ENCODE measurements at places on chromosomes 3 and 15. TPM values are rescaled to one million over a fixed set of nuclear protein-coding genes. Genes with fewer than 3 reads are reported as not detected.

GRCh38 chr3:184005941-184006507 is 11.7 kb downstream of the ABCC5 start:
- peak; percentile 41 for DNase-seq

DNA sequence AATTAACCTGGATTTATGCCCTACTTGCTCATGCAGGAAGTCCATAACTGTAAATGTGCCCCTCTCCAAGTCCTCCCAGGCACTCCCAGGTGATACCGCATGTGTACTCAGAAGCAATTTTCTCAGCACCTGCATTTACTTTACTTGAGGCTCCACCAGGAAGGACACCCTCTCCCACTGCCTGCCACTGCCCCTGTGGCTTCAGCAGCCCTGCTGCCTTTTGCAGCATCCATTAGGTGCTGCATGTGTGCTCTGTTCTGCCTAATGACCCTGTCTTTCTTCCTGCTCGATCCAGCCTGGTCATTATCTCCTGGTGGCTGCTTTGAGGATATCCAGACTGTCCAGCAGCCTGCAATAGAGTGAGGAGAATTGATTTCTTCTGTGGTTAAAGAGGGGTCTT is 107.6 kb upstream of the SEMA6D start:
- no peak for DNase-seq

GRCh38 chr3:130849091-130849552 is 44.8 kb upstream of the ATP2C1 start:
- DNase-seq, result peak; percentile 10

The CHRNA3 gene
- total RNA-seq, result not detected

- no peak for DNase-seq
These were observed 8.3 kb upstream of the CHRM5 start for GRCh38 chr15:33959844-33960548.

DNA sequence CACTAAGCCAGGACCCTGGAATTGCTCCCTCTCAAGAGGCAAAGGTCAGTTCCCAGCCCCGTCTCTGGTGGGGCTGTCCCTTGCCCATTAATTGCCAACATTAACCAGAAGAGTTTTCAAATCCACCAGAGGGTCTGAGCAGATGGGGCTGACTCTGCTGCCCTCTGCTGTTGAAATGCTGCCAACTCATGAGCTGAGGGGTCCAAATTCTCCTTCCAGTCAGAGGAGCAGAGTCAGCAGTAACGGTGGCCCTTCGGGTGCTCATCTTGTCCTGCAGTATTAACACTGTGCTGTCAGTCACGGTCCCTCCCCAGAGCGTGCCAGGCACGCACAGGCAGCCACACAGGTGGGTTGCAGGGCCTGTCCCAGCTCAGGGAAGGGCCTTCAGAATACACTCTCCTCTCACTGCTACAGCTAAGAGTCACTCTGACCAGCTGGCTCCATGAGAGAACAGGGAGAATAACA is 10.7 kb upstream of the SPTBN5 start:
- peak; percentile 59 for DNase-seq

The KIF7 gene
- 1.9 TPM for total RNA-seq

The PLSCR5 gene
- not detected for total RNA-seq

- no peak for DNase-seq
These were observed 19.0 kb downstream of the ADAMTS9 start for GRCh38 chr3:64668582-64669510.

The RTP3 gene
- total RNA-seq, result 0.20 TPM

DNA sequence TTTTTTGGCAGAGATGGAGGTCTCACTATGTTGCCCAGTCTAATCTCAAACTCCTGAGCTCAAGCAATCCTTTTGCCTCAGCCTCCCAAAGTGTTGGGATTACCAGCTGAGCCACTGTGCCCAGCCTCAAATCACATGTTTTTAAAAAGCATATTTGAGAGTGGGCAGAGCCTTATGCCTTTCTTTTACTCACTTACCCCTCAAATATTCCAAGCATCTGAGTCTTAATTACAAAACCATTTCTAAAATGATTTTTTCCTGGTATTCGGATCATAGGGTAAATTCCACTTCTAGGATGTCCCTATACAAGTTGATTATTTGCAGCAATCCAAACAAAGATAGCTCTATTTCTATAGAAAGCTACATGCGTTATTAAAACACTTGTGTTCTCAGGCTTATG is 106.1 kb downstream of the RFTN1 start:
- DNase-seq, result no peak

The NRROS gene
- 0.42 TPM for total RNA-seq

DNA sequence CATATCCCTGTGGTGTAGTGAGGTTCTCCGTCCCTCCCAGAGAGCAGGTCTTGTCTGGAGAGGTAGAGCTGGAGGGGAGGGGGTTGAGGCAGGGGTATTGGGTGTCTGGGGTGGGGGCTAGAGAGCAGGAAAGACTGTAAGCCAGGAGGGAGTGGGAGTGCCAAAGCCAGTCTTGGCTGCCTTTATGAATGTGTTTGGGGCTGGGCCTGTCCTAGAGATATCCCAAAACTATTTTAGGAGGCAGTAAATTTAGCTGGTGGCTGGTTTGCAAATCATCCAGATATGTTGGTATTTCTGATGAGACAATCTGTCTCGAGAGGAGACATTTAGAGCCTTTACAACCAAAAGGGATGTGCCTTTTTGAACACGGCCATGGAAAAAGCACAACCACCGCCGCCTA is 166.6 kb downstream of the TLE3 start:
- no peak for DNase-seq

The CCDC39 gene
- not detected for total RNA-seq

The SLC7A14 gene
- 2.8 TPM for total RNA-seq

GRCh38 chr15:51969728-51970127 is 1.9 kb downstream of the LEO1 start:
- DNase-seq, result peak; percentile 78

- no peak for DNase-seq
These were observed 13.0 kb downstream of the VIPR1 start for GRCh38 chr3:42515391-42515916.

The ECT2 gene
- total RNA-seq, result 127 TPM

The CIB2 gene
- total RNA-seq, result 1.9 TPM

DNA sequence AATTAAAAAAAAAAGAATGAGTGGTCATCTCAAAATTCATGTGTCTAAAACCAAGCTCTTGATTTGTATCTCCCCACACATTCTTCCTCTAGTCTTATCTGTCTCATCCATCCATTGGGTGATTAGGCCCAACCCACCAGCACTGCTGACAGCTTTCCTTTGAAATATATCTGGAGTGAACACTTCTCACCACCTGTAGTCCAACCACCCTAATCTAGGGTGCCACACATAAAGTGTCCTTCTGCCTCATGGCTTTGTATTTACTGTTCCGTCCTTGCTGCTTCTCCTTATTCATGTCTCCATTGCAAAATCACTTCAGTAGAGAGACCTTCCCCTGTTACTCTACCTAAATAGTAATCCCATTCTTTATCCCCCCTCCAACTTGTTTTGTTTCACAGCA is 82.4 kb upstream of the PTX3 start:
- no peak for DNase-seq

DNA sequence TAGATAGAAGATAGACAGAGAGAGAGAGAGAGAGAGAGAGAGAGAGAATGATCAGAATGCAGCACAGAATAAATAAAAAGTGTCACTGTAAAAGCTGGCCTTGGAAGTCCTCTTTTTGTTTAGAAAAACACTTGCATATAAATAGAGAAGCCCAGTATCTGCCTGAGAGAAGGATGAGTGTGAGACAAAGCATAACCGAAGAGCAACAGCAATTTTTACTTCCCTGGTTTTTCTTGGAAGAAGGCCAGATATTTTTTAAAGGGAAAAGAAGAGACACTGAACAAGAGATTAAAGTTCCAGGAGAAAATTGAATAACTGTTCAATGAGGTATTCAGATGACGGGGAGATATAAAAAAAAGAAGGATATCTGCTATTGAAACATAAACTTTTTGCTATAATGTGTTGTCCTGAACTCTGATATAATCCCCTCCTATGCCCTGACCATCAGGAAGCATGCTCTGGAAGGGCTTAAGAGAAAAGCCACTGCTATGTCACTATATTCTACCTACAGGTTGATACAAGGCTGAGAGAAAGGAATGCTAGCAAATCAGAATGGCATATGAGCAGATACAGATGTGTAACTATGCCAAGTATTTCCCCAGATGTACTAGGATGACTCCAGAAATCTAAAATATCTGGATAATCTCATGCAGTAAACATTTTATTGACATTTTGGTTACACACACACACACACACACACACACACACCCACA is 358.9 kb downstream of the RBMS3 start:
- no peak for DNase-seq

The HERC2 gene
- total RNA-seq, result 21.0 TPM

GRCh38 chr3:152731511-152731910 is 103.4 kb upstream of the P2RY1 start:
- DNase-seq, result no peak

DNA sequence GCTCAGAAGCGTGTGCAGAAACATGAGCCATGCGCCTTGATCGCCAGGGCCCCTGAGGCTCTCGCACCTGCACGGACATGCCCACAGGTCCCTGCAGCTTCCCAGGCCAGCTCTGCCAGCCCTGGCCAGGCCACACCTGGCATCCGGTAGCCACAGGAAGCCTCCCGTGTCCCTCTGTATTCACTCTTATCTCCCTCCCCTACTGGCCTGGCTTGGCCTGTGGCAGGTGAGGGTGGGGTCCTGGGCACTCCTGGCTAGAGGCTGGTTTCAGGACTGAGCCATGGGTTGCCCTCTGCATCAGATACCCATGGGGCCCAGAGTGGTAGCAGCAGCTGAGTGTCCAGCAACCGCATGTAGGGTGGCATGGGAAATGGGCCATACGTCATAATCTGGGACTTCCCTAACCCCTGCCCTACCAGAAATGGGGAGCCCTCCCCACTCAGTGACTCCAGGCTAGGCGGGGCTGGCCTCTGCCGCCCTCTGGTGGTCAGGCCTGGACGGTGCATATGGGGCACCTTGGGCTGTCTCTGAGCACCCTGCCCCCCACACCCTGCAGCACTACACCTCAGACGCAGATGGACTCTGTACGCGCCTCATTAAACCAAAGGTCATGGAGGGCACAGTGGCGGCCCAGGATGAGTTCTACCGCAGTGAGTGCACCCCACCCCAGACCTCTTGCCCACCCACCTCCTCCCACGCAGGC is 12.6 kb upstream of the LMAN1L start:
- peak; percentile 72 for DNase-seq

The HRG gene
- total RNA-seq, result not detected

DNA sequence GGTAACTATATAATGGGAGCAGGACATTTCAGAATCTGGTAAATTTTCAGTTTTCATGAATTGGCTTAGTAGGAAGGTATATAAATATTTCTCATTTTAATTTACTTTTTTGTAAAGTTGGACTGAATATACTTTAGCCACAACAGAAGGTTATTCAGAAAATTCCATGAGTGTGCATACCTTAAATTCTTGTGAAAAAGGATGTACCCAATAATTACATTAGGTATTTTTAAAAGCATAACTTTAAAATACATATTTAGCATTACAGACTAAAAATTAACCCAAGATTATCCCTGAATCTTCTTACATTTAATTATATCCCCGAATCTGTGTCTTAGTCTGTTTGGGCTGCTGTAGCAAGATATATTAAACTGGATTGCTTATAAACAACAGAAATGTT is 24.9 kb upstream of the ATP11B start:
- no peak for DNase-seq

The UTS2B gene
- total RNA-seq, result 10.3 TPM

The LNP1 gene
- total RNA-seq, result 11.2 TPM

GRCh38 chr3:35120026-35120425 is 519.3 kb upstream of the ARPP21 start:
- no peak for DNase-seq

GRCh38 chr3:180252683-180253082 is 215.9 kb upstream of the PEX5L start:
- peak; percentile 16 for DNase-seq

DNA sequence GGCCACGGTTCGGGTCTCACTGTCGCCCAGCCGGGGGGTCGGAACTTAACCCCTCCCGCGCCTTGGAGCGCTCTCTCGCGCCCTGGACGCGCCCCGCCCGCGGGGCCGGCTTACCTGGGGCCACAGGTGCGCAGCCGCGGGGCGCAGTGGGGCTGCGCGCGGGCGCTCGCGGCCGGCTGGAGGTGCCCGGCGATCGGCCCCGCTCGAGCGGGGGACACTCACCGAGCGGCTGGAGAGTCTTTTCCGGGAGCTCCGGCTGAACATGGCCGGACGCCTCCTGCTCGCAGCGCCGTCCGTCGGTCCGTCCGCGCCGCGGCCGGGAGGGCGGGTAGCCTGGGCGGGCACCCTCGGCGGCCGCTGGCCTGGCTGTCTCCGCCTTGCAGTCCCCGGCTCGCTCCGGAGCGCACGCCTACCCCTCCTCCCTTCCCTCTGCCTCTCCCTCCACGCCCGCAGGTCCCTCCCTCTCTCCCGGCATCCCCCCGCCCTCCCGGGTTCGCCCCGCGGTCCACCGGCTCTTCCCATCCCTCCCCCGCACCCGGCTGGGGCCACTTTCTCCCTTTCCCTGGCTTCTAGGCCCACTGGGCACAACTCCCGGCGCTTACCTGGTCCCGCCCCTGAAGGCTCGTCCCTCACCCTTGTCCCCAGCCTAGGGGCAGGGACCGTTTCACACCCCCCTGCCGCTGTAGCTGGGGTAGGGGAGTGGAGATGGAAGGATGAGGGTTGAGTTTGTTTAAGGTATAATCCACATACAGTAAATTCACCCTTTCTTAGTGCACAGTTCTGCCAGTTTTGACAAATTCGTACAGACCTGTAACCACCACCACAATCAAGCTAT is 220.1 kb upstream of the PRICKLE2 start:
- peak; percentile 19 for DNase-seq

DNA sequence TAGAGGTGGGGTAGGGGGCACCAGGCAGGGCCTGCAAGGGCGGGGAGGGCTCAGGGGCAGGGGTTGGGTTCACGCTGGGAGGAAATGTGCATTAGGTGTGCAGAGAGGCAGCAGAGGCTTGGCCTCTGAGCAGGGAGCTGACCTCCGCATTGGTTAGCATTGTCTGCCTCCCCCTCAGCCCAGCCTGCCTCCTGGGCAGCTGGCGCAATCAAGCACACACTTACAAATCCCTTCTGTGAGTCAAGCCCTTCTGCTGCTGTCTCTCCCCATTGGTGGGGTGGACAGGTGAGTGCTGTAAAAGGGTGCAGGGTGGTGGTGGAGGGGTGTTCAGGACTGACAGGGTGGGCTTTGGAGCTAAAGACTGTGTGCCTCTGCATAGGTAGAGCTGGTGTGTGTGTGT is 9.3 kb downstream of the LOXL1 start:
- no peak for DNase-seq

The AMOTL2 gene
- total RNA-seq, result 71.9 TPM

DNA sequence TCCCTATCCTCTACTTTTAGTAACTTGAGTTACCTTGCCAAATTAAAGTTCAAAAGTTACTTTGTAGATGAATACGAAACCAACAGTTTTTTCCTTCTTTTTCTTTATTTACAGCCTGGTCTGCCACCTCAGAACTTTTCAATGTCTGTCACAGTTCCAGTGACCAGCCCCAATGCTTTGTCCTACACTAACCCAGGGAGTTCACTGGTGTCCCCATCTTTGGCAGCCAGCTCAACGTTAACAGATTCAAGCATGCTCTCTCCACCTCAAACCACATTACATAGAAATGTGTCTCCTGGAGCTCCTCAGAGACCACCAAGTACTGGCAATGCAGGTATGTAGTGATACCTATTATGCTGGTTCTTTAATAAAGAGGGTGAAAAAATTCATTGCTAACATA is 59.0 kb downstream of the LYSMD4 start:
- DNase-seq, result no peak

Measured in M059J (cell line).